Cardiac muscle cell (in vitro differentiated cells and primary cell): ENCODE measurements at places on chromosomes 2 and 18.

- H3K27me3 ChIP-seq: no peaks in the 10 kb centered on the region
- H3K36me3 ChIP-seq: peaks cover 53% of the 10 kb centered on the region
- H3K4me3 ChIP-seq: no peak overlapping the region
- peaks cover 38% of the 10 kb centered on the region for H3K4me1 ChIP-seq
- no peak for DNase-seq
Measured at GRCh38 chr18:3192752-3193151, 27.0 kb downstream of the MYOM1 start.

- no peak overlapping the region for H3K27ac ChIP-seq
- no peaks in the 10 kb centered on the region for H3K27me3 ChIP-seq
- H3K36me3 ChIP-seq: no peaks in the 10 kb centered on the region
- peak; percentile 97 for DNase-seq
- peaks cover 29% of the 10 kb centered on the region for H3K4me1 ChIP-seq
- no peak overlapping the region for H3K4me3 ChIP-seq
Measured at GRCh38 chr18:22563164-22563583, 145.5 kb upstream of the CTAGE1 start.

DNA sequence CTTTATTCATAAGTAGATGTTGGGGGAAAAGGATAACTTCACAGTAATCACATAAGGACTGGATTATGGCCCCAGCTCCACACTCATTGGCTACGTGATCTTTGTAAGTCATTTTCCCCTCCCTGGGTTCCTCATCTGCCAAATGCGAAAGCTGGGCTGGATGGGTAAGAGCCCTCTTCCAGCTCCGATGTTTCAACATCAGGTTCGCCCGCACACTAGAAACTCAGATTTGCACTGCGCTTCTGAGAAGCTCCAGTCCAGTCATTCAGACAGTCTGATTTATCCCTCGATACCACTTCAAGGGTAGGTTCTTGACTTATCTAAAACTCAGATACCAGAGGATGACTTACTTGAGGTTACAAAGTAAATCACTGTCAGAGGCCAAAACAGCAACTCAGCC, 31.0 kb upstream of the RMDN2 start:
- peaks cover 6% of the 10 kb centered on the region for H3K4me1 ChIP-seq
- H3K4me3 ChIP-seq: no peak overlapping the region
- no peaks in the 10 kb centered on the region for H3K27me3 ChIP-seq
- H3K36me3 ChIP-seq: no peaks in the 10 kb centered on the region

DNA sequence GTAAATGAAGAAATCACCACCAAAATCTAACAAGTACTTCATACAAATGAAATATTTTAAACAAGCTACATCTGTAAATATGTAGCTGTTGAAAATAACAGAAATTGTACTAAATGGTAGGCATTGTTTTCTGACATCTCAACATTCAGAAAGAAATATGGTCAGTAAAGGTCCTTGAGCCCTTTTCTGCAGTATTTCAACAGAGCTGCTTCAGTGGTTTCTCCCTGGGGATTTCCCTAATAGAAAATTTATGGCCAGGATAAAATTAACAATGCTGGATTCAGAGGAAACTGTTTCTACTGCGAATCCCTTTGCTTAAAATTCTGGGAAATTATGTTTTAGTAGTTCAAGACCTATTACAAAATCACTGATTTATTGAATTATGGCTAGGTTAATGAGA, 256.6 kb downstream of the PIEZO2 start:
- H3K4me3 ChIP-seq: no peak overlapping the region
- H3K4me1 ChIP-seq: no peaks in the 10 kb centered on the region
- H3K27ac ChIP-seq: no peak overlapping the region
- H3K36me3 ChIP-seq: no peaks in the 10 kb centered on the region
- no peak for DNase-seq

- no peaks in the 10 kb centered on the region for H3K27me3 ChIP-seq
- DNase-seq: no peak
- H3K4me1 ChIP-seq: no peaks in the 10 kb centered on the region
Measured at GRCh38 chr2:188306271-188306670, 14.6 kb downstream of the GULP1 start.

GRCh38 chr18:64037812-64038414, 68.0 kb downstream of the SERPINB8 start:
- peak; percentile 30 for DNase-seq
- no peaks in the 10 kb centered on the region for H3K36me3 ChIP-seq
- no peaks in the 10 kb centered on the region for H3K27me3 ChIP-seq
- H3K27ac ChIP-seq: no peak overlapping the region
- no peaks in the 10 kb centered on the region for H3K4me1 ChIP-seq

DNA sequence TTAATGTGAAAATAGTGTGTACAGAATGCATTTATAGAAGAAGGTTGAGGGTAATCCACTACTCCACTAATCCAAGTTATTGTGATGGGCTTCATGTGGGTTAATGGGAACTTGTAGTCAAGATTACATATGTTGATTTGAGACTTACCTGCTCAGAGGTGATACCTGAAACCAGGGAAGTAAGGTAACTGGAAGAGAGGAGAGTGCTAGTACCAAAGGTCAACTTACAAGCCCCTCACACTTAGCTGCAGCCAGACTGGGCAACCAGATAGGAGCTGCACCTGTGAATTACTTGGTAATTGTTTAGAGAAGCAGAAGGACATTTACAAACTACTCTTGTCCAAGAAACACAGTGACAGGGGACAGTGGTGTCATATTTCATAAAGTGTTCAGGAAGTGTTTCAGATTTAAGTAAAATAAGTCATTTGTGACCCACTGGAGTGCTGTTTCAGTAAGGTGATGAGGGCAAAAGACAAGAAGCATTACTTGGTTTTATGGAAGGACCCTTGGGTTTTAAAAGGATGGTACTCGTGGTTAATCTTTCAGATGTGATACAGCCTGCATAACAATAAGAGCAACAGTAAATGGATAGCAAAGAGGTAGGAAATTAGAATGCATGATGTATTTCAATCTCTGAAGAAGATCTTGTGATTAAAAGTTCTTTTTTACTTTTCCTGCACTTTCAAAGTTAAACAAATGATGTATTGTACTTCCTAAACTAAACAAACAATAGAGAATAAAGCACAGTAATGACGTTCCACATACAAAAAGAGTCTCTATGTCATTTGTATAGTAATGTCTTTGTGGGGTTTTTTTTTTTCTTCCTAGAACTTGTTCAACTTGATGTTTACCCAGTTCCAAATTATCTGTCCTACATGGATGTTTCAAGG, 189.3 kb downstream of the PHLPP1 start:
- H3K36me3 ChIP-seq: no peaks in the 10 kb centered on the region
- no peak overlapping the region for H3K27ac ChIP-seq
- no peaks in the 10 kb centered on the region for H3K27me3 ChIP-seq
- H3K4me1 ChIP-seq: peaks cover 17% of the 10 kb centered on the region
- no peak for DNase-seq
